Stimulated activated CD4-positive, alpha-beta T cell treated with anti-CD3 and anti-CD28 coated beads, Interleukin-12 subunit alpha, Interleukin-12 subunit beta, amount 100 ng/mL, for 24 hours (primary cell): ENCODE measurements at places on chromosomes 3 and 15.

DNA sequence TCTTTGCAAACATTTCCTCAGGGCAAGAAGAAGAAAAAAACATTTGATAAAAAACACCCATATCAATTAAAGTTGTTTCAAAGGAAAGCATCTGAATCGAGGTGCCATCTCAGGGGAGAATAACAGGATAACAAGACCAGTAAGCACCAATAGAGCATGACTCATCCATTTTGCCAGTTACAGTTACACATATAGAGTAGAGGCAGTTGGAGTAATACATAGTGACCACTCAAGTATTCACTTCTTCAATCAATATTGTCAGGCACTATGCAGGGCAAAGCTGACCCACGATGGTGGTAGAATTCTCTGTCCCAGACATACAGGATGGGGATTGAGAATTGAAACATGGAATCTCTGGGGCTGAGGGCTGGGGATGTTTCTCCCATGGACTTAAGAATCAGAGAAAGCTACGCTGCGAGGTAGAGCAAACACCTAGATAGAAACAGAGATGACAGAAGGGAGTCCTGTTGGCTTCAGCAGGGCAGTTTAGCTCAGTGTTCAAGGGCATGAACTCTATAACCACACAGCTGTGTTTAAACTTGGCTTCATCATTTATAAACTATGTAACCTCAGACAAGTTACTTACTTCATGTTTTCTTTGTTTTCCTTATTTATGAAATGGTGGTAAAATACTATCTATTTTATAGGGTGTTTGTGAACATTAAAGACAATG is 186.4 kb upstream of the NANOGP8 start:
- no peak for DNase-seq

DNA sequence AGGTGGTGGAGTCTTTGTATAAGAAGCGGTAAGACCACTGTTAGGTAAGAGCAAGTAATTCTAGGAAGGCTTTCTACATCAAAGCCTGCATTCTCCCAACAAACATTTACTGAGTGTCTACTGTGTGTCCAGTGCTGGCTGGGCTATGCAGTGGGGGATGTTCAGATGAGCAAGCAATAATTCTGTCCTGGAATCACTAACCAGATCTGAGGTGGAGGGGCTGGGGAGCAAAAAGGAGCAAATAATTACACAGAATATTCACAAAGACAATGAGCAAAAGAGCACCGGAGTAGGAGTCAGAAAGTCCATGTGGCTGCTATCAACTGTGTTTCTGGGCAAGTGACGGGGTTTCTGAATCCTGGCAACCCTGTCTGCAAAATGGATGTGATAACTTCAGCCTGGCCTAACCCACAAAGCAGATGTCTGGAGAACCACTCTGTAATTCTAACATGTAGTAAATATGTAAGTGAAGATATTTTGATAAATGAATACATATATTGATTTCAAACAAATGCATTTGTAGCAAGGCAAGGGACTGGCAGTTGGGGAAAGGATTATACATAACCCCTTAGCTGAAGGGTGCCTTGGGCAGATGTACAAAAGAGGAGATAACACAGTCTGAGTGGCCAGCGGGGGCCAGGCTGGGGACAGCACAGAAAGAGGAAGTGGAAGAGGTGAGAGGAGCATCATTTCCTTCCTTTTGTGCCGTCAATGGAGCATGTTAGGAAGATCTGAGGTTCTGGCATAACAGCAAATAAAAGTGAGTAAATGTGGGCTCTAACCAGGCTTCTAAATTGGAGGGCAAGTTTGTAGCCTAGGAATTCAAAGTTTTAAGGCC is 28.8 kb downstream of the CYP8B1 start:
- DNase-seq = no peak

DNA sequence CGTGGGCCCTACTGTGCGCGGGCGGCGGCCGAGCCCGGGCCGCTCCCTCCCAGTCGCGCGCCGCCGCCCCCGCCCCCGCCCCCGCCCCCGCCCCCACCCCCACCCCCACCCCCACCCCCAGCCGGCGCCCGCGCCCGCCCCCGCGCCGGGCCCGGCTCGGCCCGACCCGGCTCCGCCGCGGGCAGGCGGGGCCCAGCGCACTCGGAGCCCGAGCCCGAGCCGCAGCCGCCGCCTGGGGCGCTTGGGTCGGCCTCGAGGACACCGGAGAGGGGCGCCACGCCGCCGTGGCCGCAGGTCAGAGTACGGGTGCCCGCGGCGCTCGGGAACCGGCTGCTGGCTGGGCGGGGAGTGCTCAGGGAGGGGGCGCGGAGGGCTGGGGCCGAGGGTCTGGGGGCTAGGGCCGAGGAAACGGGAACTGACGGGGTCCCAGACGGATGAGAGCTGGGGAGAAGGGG is 1.1 kb upstream of the PPARG start:
- DNase-seq = no peak

GRCh38 chr3:10552631-10552943 is 47.2 kb upstream of the ATP2B2 start:
- DNase-seq = no peak

GRCh38 chr3:188863999-188864406 is 307.8 kb upstream of the TPRG1 start:
- no peak for DNase-seq

DNA sequence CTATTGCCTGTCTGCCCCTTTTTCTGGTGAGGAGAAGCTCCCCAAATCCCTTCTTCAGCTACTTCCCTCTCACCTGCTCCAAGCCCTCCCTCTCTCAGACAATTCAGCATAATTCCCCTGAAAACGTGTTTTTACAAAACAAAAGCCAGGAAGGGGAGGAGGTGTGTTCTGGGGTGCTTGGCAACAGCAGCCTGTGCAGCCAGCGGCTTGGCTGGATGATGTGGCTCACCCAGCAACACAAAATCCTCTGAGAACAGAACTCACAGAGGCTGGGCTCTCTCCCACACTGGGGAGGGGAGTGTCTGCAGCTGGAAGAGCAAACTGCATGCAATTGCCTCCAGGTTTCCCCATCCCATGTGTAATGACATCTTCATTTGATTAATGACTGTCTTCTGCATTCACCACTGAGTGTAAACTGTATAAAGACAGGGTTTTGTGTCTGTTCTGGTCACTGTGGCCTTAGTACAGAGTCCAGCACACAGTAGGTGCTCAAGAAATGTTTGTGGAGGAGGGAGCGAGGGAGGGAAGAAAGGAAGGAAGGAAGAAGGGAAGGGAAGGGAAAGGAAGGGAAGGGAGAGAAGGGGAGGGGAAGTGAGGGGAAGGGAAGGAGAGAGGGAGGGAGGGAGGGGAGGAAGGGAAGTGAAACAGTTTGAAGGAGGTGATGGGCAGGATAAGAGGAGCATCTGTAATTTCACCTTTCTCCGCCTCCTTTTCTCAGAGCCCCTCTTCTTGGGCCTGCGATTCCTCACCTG is 70.1 kb upstream of the GLCE start:
- no peak for DNase-seq

DNA sequence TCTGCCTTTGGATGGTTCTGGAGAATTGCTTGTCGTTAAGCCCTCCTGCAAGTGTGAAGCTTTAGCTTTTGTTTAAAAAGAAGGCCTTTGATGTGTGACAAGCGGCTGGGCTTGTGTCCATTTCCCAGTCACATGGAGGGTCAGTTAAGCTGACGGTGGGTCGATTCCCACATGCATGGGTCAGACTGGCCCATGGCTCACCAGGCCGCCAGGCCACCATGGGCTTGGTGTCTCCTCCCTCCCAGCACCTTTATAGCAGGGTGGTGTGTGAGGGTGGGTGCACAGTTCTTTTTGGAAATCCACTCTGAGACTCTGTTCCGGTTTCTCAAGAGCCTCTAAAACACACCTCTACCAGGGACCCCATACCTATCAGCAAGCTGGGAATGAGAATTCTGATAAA is 67.2 kb downstream of the SCN5A start:
- DNase-seq = no peak

DNA sequence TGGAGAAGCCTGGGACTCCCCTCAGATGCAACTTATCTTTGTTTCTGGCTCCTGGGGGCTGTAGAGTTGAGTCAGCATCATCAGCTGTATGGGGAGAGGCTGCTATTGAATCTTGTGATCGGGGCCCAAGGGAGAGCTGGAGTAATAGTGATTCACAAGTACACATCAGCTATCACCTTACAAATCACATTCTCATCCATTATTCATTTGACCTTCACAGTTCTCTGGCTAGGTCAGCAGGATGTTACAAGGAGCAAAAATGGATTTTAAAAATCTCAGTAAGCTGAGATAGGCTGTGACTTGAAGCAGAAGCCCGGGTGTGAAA is 175.0 kb downstream of the OPA1 start:
- DNase-seq = no peak

GRCh38 chr15:51992953-51993352 is 21.4 kb upstream of the LEO1 start:
- DNase-seq = no peak

DNA sequence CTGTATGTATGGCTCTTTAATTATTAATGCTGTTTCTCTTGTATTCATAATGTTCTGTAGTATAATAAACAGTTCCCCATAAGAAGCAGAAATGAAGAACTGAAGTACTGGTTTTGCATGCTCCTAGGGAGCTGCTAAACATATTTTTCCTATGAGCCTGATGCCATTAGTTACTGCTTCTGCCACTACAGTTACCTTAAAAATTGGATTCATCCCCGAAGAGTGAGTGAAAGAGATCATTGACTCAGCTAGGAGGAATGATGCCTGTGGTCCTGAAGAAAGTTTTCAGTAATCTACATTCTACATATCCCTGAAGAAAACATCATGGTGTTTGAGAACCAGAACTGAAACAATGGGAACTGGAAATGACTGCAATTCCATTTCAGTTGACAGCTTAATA is 37.1 kb upstream of the ST3GAL6 start:
- no peak for DNase-seq

DNA sequence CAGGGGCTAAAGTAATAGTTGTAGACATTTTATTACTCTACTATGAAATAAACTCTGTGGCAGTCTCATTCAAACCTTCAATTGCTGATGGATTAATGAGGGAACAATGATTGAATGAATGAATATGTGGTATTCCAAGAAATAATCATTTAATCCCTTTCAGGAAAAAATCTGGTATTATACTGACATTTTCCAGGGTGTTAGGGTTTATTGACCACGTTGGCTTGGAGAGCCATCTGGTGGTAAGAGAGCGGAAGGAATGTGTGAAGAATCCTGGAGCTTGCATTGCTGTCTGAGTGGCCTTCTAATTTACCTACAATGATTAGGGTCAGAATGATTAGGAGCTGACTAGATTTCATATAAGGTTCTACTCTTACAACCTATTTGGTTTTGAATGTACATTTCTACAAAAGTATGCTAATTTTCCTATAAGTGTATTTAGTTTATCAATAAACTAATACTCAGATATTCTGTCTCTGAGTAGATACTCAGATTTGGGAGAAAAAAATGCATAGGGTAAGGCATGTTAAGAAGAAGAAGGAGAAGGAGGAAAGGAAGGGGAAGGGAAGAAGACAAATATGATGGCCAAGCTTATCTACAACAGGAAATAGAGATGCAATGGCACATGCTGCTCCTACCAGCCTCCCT is 249.9 kb downstream of the ROBO1 start:
- DNase-seq = no peak

DNA sequence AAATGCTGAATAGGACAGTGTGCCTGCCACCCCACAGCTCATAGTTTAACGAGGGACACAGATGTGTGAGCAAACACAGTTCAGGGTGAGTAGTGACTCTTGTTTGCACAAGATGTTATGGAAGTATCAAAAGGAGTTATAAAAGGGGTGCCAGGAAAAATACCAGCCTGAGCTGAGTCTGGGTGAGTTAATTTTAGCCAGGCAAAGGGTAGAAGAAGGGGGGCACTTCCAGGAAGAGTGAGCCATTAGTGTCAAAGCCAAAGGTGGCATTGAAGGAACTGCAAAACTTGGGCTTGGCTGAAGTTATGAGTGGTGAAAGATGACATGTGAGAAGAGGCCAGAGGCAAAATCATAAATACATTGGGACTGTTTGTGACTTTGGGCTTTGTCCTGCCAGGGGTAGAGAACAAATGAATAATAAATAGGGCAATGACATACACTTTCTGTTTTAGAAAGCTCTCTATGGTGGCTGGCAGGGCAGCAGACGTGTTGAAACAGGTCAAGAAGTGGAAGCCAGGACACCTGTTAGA is 1.9 kb upstream of the SPPL2A start:
- no peak for DNase-seq

DNA sequence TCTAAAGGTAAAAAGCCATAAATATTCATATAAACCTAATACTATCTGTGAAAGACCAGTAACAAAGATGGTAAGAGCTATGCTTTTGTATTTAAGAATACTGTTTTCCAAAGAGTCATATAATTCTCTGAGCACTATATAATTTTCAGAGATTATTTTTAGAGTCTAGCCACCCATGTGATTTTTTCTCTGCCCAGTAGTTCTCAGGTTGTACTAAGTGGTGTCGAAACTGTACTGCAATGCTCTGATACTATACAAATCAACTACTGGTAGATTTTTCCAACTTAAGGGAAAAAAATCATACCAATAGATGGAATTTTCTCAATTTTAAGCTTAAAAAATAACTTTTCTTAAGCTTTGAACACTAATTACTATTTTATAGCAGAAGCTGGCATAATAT is 104.8 kb downstream of the MYO5A start:
- DNase-seq = no peak

DNA sequence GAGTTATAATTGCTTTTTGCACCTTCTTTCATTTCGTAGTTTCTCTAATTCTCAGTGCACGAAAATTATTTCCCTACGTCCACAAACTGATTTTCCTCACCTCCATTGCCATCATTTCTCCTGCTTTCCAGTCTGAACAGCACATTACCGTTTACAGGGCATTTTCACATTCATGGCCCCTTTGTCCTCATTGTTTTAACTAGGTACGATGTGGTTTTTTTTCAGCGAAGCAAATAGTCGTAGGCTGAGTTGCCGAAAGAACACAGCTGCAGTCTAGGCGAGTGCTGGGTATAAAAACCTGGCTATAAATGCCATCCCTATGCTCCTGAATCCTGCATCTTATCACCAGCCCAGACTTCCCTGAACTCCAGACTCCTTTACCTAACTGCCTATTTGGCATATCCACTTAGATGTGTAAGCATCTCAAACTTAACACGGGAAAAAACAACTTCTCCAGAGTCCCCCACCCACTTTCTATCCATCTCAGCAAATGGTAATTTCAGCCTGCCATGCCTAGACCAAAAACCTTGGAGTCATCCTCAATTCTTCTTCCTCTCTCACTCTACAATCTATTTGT is 691 bp upstream of the FSIP1 start:
- DNase-seq = no peak

DNA sequence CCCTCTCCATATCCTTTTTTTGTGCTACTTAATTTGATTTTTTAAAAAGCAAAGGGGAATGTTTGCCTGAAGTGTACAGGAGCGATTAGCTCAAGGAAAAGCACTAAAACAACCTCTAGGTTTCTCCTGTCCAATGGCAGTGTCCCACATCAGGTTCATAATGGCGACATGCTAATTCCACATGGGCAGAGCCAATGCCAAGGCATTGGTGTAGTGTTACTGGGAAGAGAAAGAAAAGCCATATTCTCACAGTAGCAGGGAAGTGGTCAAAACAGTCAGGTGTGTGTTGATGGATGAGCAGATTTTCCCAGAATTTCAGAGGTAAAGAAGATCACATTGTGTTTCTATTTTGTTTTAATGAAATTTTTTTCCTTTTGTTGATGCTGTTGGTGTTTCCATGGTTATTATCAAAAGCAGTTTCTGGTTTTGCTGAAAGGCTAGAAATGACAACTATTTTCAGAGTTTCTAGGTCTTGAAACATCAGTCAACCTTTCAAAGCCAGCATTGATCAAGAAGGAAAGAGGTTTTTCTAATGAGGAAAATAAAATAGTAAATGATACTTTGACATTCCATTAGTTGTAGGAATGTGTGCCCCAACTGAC is 65.2 kb downstream of the FNDC3B start:
- no peak for DNase-seq

GRCh38 chr15:76239786-76240185 is 71.5 kb downstream of the ETFA start:
- no peak for DNase-seq

GRCh38 chr15:55846116-55846707 is 103.3 kb upstream of the PRTG start:
- no peak for DNase-seq
